Non-pigmented ciliary epithelial cell (primary cell): ENCODE measurements at places on chromosomes 13 and 19.

GRCh38 chr13:28220166-28220565 lies 81.8 kb downstream of the PAN3 start:
- DNase-seq = no peak

GRCh38 chr13:30487075-30487470 lies 21.3 kb upstream of the HMGB1 start:
- no peak for DNase-seq

DNA sequence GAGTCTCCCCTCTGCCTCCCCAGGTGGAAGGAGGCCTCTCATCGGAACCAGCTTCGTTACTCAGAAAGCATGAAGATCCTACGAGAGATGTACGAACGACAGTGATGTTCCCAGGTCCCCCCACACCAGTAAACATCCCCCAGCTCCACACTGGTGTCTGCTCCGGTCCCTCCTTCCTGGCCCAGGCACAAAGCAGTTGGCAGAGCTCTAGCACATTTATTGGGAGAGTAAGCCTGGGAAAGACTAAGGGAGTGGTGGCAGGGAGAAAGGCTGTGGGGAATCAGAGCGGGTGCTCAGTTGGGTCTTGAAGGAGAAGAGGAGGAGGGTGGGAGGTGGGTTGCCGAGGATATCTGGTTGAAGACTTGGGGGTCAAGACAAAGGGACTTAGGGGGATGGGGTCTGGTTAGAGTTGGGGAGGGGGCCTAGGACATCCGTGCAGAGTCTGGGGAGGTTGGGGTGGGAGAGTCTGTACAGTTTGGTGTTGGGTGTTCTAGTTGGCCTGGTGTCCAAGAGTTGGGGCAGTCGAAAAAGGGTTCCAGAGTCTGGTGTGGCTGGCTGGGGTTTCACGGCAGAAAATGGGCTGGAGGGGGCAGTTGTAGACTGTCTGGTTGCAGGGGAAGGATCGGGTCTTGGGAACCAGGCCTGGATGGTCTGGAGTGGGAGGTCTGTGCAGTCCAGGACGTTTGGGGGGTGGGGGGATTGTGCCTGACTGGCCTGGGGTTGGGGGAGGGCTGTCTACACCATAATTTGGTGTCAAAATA lies 2.3 kb downstream of the HSPB6 start:
- DNase-seq = no peak

GRCh38 chr19:12796146-12797071 lies 5.1 kb downstream of the JUNB start:
- DNase-seq = no peak

- no peak for DNase-seq
Observed at GRCh38 chr13:71355010-71355409, 512.0 kb downstream of the DACH1 start.

- no peak for DNase-seq
Observed at GRCh38 chr19:9037400-9038062, 27.3 kb upstream of the MUC16 start.

- no peak for DNase-seq
Observed at GRCh38 chr19:18319591-18320135, 3.2 kb downstream of the LSM4 start.

DNA sequence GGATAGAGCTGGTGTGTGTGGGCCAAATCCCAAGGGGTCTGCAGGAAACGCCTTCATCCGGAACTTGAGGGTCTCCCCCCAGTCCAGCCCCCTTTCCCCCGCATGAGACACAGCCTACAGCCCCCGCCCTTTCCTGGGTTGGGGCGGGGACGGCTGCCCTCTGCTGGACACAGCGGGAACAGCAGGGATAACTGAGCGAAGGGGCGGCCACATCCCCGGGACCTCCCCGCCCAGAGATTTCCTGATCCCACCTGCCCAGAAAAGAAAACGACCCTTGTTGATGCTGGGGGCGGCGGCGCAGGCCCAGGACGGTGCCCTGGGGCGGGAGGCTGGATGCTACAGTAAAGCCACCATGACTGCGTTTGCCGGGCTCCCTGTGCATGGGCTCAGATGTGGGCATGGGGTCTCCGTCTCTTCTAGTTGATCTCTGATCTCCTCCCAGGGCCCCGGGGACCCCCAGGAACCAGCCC lies 14.2 kb downstream of the ONECUT3 start:
- no peak for DNase-seq

GRCh38 chr13:75368167-75368566 lies 113.8 kb downstream of the TBC1D4 start:
- peak; percentile 74 for DNase-seq

GRCh38 chr19:47765523-47766358 lies 12.8 kb upstream of the SELENOW start:
- DNase-seq = no peak

DNA sequence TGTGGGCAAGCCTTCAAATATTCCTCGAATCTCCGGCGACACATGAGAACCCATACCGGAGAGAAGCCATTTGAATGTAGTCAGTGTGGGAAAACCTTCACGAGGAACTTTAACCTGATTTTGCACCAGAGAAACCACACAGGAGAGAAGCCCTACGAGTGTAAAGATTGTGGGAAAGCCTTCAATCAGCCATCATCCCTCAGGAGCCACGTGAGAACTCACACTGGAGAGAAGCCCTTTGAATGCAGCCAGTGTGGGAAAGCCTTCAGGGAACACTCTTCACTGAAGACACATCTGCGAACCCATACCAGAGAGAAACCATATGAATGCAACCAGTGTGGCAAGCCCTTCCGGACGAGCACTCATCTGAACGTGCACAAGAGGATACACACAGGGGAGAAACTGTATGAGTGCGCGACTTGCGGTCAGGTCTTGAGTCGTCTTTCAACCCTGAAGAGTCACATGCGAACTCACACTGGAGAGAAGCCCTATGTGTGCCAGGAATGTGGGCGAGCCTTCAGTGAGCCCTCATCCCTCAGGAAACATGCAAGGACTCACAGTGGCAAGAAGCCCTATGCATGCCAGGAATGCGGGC lies 28.8 kb downstream of the ZNF333 start:
- no peak for DNase-seq

GRCh38 chr13:33401238-33401637 lies 115.7 kb upstream of the STARD13 start:
- DNase-seq = no peak

DNA sequence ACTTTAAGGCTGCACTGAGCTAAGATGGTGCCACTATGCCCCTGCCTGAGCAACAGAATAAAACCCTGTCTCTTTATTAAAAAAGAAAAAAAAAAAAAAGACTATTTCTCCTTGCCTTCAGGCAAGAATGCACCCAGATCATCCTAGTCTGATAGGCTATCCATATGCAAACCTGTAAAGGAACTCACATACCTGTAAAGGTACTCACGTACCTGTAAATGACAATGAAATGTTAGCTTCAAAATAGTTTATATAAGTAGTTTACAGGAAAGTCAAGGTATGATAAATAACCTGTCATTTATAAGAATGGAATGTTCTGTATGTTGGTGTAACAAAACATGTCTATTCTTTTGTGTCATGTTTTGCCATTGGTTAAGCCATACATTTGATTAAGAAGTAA lies 86.3 kb downstream of the PIBF1 start:
- no peak for DNase-seq

GRCh38 chr19:47210689-47211316 lies 20.2 kb downstream of the BBC3 start:
- DNase-seq = peak; percentile 45
